ENCODE measurements at places on chromosomes 6 and 20. TPM values are rescaled to one million over a fixed set of nuclear protein-coding genes. Genes with fewer than 3 reads are reported as not detected.

DNA sequence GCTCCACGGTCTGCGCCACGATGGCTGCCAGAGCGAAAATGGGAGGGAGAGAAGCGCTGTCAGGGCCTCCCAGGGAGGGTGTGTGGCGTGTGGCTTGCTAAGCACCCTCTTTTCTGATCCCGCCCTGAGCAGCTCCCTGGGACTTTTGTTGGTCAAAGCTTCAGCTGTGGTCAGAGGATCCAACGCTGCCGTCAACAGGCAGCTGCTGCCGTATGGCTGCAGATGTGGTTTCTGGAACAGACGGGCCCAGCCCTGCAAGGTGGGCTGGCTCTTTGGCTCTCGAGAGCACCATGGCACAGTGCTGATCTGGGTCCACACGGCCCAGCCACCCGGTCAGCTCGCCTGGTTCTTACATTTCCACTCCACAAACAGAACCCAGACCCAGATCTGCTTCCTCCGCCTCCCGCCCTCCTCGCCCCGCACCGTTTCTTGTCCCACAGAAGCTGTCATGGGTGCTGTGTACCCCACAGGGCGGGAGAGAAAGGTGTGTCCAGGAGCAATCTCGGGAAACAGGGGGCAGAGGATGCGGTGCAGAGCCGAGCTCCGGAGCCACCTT is 86.0 kb upstream of the BHLHE23 start:
- no peak for DNase-seq

DNA sequence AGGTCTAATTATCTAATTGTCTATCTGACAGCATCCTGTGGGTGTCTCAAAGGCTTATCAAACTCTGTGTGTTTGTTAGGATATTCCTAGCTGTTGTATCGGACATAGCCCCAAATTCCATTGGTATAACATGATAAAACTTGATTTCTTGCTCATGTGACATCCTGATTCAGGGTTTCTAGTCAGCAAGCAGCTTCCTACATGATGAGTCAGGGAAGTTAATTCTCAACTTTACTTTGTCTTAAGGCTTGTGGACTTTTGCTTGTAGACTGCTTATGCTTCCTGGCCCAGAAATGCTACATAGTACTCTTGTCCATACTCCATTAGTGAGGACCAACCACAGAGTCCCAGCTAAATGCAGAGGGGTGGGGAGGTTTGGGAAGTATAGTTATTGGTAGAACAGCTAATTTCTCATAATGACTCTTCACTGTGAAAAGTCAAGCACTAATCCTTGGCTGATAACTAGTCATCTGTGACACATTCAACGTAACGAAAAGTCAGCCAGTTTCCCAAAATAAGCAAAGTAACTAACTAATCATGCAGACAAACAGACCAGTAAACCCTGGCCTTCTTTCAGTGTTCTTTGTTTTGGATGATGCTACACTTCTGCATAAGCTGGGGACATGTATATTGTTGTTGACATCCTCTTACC is 25.8 kb downstream of the NKAIN2 start:
- peak; percentile 81 for DNase-seq

DNA sequence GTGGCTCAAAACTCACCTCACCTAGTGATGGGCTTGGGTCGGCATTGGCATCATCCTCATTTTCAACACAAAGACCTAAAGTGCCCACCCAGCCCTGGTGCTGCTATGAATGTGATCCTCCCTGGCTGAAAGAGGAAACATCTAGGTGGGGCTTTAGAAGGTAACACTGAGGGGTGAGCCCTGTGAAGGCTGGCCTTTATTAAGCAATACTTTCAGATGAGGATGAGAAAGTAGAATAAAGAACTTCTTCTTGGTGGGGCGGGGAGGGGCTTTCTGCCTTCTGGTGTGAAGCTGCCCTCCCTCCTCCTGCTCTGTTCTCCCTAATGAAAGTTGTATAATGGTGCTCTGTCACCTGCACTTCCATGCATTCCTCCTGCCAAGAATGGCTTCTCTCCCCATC is 133.0 kb upstream of the TRAF3IP2 start:
- no peak for DNase-seq

DNA sequence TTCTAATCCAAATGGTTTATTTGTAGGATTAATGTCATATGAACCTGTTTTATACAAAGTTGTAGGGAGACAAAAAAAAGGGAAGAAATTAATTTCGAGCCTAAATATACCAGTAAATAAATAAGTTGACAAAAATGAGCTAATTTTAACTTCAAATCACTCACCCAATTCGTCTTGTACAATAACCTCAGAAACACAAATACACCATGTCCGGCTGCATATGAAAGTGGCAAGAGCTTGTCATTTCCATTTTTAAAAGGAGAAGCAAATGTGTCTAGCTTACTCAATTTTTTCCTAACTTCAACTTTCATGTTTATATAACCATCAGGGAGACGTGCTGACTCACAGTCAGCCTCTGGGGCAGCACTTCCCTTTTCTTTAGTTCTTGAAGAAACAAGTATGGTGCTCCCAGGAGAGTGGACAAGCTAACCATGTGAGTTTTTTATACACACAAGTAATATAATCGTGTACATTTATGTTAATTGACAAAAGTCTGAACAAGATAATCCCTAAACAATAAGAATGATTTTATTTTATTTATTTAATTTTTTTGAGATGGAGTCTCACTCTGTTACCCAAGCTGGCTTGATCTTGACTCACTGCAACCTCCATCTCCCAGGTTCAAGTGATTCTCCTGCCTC is 55.5 kb upstream of the SGK1 start:
- DNase-seq = peak; percentile 78

GRCh38 chr6:37176268-37177076 is 6.5 kb downstream of the PIM1 start:
- DNase-seq = no peak

DNA sequence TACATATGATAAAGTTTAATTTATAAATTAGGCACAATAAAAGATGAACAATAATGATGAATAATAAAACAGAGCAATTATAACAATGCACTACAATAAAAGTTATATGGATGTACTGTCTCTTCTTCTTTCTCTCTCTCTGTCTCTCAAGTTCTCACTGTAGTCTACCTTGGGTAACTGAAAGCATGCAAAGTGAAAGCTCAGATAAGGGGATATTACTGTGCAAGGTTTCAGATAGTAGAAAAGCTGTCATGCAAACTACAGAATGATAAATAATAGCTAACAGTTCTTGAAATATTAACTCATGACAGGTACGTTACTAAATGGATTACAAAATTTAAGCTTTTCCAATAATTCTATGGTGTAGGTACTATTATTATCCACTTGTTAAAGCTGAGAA is 311.9 kb upstream of the PRDM1 start:
- DNase-seq = no peak

GRCh38 chr6:144140867-144141266 is 9.4 kb upstream of the STX11 start:
- no peak for DNase-seq

GRCh38 chr6:80523531-80523997 is 417.1 kb downstream of the BCKDHB start:
- DNase-seq = peak; percentile 83

DNA sequence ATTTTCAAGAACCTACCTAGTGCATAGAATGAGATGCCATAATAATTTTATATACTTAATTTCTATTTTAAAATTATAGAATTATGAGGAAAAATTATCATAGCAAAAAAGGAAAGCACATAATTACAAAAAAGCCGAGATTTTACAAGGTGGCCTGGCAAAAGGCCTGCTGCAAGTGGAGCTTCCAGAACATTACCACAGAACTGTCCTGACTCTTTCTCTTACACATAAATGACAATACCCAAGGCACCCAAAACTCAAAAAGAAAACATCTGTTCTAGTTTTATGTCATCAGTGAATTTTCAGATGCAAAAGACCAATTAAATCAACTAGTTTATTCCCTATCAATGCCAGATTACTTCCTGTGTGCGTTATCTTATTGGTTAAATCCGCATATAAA is 74.2 kb downstream of the FILIP1 start:
- no peak for DNase-seq

TENT5A gene
- total RNA-seq = 17.6 TPM

LAMP5 gene
- 1.0 TPM for total RNA-seq
